ENCODE measurements at places on chromosomes 5 and 9.

- DNase-seq, result no peak
Observed at GRCh38 chr9:110821064-110821463, 152.5 kb downstream of the MUSK start.

- DNase-seq, result no peak
Observed at GRCh38 chr5:173472784-173473278, 143.6 kb downstream of the BOD1 start.

DNA sequence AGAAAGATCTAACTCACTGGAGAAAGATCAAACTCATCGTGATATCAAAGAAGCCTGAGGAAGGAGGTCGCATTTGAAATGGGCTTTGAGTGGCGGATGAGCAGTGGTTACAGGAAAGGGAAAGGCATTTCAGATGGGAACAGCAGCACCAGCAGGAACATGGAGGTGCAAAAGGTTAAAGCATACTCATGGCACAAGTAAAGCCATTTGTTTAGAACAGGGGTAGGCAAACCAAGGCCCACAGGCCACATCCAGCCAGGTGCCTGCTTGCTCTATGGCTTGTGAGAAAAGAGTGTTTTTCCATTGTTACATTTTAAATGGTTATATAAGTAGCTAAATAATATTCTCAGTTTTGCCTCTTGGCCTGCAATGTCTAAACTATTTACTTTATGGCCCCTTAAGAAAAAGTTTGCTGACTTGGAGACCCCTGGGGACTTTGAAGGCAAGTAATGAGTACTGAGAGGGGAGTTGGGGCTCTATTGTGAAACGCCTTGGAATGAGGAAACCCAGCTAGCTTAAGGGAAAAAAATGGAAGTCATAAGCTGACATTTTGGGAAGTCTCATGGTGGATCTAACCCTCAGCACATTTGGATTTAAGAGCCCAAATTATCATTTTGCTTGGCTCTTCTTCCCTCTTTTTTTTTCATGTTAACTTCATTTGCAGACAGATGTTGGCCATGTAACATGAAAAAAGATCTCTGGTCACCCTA is 211.1 kb downstream of the NR3C1 start:
- DNase-seq, result no peak

DNA sequence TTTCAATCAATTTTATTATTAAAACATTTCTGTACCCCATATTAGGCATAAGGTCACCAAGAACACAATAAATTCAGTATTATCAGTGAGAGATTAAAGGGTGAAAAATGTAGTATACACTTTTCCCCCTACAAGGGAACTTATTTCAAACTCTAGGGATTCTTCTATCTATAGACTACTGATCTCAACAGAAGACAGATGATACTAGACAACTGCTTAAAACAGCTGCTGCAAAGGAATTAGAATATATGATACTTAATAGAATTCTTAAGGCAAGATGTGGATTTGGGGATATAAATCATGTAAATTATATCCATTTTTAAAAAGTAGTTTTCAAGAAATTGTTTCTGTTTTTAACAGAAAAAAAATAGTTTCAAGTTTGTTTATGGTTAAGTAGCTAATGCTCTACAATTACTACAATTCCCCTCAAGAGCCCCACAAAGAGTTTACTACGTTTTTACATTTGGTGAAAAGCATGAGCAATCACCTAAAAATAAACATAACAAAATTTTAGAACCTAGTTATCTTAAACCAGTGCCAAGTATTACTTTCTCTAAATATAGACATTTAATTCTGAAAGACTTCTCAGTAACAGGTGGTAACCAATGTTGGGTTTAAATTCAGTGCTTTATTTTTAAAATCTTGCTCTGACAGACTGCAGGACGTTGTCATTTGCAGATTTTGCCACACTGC is 6.0 kb downstream of the KIF24 start:
- DNase-seq, result no peak

DNA sequence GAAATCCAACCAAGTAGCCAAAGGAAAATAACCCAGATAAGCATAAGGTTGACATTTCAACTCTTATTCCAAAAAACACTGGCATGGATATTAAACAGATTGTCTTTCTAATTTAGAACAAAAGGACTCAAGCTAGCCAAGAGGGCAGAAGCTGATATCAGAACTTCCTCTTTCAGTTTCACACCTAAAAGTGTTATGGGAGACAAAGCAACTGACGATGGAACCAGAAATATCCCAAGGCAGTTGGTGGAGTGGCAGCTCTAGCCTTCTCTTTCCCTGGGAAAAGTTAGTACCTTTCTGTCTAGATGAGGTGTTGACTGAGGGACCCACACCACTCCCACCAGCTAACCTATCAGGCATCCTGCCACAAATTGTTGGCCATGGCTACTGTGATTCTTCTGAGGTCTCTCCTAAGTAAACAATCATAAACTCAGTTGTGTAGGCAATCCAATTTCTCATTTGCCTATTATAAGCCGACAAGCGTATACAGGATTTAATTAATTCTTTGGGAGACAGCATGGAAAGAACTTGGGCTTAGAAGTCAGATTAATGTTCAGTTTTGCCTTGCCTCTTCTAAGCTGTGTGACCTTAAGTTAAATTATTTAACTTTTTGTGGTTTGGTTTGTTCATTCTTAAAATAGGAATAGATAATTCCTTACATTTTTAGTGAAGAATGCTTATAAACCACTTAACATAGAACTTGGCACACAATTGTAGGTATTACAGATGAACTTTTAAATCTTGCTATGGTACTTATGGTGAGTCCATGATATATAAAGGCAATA is 110.9 kb upstream of the ADAMTSL1 start:
- no peak for DNase-seq

GRCh38 chr9:135329571-135330306 is 149.8 kb upstream of the PPP1R26 start:
- DNase-seq, result no peak

DNA sequence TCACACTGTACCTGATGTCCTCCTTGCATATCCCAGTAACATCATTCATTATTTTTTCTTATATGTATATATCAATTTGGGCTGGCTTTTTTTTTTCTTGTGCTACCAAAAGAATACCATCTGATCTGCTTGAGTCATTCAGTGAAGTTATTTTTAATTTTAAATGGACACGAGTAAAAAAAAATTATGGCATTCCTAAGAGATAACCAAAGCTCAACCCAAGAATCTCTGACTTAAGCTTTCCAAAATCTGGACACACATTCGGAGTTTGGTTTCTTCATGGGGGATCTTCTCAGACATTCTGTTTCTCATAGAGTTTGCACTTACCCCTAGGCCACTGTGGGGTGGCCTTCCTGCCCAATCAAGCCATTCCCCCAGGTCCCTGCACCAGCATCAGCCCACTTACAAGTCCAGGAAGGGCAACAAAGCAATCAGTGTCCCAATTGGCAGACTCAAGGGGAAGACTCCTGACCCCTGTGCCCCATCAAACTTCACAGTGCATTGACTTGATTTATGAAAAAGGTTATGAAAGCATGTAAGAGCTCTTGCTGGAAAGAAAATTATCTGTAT is 49.2 kb upstream of the SPDL1 start:
- no peak for DNase-seq

GRCh38 chr9:123718188-123718587 is 211.7 kb downstream of the DENND1A start:
- DNase-seq, result no peak

DNA sequence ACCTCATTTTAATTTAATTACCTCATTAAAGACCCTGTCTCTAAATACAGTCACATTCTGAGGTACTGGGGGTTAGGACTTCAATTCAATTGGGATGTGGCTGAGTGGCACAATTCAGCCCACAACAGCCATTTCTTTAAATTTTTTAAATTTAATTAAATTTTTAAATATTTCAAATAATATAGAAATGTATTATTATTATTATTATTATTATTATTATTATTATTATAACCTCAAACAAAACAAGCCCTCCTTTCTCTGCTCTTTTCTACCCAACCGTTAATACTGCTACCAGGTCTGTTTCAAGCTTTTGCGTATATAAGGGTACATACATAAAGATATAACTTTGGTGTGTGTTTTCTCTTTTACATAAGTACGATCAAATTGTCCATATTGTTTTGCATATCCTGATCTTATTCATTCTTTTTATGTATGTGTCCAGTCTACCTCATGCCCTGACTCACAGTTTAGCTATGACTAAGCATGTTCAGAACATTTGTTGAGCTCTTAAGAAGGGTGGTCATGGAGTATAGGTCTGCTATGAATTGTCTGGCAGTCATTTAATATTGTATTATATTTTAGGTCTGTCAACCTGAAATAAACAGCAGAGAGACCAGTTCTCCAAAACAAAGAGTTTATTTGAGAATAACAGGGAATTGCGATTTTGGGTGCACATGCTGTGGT is 16.1 kb upstream of the RAB14 start:
- DNase-seq, result no peak

GRCh38 chr5:2488593-2488992 is 262.9 kb downstream of the IRX2 start:
- no peak for DNase-seq

- no peak for DNase-seq
Observed at GRCh38 chr5:89988998-89989655, 420.4 kb downstream of the CETN3 start.

DNA sequence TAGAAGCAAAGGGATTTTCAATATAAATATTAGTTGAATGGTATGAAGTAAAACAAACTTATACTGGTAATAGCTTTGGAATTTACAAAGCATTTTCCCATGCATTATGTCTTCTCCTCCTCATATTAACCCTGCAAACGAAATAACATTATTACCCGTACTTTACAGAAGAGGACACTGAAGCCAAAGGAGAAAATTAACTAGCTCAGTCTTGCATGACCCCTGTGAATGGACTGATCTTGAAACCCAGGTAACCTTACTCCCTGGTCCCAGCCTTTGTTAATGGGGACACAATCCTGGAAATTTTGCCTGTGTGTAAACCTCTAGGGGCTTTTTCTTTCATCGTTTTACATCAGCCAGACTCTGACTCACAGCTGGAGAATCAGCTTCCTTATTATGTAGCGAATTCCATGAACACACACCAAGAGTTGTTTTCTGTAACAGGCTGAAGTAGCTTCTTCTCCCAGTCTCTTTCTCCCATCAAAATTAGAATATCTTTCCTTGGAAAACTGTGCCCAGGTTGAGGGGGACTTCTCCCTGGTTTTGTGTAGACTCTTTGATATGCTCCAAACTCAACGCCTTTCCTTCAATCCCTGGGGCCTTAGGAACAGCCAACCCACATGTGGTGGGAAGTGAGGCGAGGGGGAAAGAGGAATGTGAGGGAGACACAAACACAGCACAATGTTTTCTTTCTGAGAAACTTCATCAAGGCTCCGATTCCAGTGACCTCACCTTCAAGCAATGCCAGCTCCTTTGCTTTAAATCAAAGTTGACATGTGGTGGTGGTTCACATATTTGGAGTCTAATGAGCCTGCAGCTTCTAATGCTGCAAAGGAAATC is 480.9 kb upstream of the PAPPA start:
- DNase-seq, result no peak

GRCh38 chr5:33936004-33936380 is 194 bp upstream of the RXFP3 start:
- DNase-seq, result no peak

GRCh38 chr9:81396528-81396927 is 292.8 kb downstream of the TLE1 start:
- DNase-seq, result no peak

- DNase-seq, result no peak
Observed at GRCh38 chr5:109099081-109099480, 310.7 kb downstream of the PJA2 start.

GRCh38 chr5:179243333-179243732 is 101.9 kb downstream of the ADAMTS2 start:
- no peak for DNase-seq

GRCh38 chr5:159171274-159171673 is 38.1 kb downstream of the RNF145 start:
- no peak for DNase-seq

DNA sequence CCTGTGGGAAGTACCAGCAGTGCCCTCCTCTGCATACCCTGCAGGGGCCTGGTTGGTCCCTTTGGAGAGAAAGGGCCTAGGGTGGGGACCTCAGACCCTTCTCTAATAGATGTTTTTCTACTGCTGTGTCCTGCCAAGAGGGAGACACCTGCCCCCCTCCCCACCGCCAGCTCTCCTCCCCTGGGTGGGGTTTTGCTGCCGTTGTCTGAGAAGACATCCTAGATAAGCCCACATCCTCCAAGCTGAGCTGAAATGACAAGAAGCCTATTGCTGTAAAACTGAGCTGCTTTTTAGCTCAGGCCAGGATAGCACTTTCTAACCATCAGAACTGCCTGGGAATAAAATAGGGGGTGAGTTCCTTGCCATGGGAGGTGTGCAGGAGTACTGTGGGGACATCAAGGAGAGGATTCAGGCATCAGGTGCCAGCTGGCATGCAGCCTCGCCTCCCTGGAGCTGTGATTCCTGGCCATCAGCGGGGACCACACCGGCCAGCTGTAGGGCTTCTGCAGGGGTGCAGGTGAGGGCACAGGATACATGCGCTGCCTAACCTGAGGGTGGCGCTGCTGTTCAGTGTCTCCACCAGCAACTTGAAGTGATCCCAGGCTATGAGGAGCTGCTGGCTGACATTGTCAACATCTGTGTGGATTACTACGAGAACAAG is 37.9 kb downstream of the CYFIP2 start:
- DNase-seq, result no peak

DNA sequence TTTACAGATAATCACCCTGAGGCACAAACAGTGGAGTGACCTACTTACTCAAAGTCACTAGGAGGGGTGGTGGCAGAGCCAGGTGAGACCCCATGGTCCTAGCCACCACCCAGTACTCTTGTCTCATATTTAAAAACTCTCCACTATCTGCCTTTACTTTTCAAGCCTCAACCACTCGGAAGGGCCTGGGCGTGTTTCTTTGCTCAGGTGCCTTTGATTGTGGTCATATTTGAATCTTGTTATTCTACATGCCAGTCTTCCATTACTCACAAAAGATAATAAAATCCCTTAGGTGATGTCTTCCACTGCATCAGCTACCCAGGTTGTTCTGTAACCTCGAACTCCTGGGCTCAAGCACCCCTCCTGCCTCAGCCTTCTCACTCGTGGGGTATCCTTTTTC is 20.7 kb upstream of the TRIM36 start:
- no peak for DNase-seq

GRCh38 chr5:19690978-19691377 is 297.0 kb downstream of the CDH18 start:
- DNase-seq, result no peak

DNA sequence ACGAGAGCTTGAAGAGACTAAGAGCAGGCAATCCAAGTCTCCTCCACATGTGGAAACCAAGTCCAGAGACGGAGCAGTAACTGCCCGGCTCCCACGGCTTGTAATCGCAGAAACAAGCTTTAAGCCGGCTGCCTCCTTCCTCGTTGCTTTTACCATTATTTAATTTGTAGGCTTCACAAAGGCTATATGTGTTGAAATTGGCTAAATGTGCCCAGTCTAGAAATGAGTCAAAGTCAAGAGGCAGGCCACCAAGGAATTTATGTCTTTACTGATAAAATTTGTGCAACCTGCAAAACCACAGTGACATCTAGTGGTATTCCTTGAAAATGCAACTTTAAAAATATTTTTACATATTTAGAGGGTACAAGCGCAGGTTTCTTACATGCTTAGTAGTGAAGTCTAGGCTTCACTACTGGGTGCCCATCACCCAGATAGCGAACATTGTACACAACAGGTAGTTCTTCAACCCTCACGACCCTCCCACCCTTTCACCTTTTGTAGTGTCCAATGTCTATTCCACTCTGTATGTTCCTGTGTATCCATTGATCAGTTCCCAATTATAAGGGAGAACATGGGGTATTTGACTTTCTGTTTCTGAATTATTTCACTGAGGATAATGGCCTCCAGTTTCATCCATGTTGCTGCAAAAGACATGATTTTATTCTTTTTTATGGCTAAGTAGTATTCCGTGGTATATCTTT is 33.5 kb upstream of the EBF1 start:
- no peak for DNase-seq
